Suprapubic skin (tissue), 4 donors: ENCODE measurements at places on chromosomes 3 and 15. TPM values are rescaled to one million over a fixed set of nuclear protein-coding genes. Genes with fewer than 3 reads are reported as not detected.
A peak's percentile ranks its signal among the peaks of the same experiment; 100 is the strongest.

GRCh38 chr15:100093211-100094126 lies 248.3 kb downstream of the ADAMTS17 start:
- DNase-seq, result no peak

DNA sequence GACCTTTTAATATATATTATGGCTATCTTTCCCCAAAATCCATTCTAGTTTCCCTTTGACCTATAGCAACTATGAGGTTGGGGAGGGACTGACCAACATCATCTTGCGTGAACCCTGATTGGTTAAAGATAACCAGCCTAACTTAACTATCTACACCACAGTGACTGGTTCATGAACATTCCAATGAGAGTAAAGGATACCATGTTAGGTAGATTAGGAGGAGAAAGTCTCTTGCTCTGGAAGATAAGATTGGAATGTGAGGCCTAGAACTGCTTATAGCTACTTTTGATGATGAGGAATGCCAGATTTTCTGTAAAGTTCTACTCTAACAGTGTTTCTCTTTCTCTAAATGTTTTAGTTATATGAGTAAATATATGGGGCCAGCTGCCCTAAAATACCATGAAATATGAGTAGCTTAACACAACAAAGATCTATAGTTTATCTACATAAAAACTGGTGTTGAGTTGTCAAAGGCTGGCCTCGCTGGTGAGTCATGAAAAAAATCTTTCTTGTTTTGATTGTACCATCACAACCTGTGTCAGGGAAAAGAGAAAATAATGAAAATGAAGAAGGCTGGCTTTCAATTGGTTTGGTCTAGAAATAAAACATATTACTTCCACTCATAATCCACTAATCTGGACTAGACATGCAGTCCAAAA lies 481.4 kb downstream of the NSUN3 start:
- no peak for DNase-seq

DNA sequence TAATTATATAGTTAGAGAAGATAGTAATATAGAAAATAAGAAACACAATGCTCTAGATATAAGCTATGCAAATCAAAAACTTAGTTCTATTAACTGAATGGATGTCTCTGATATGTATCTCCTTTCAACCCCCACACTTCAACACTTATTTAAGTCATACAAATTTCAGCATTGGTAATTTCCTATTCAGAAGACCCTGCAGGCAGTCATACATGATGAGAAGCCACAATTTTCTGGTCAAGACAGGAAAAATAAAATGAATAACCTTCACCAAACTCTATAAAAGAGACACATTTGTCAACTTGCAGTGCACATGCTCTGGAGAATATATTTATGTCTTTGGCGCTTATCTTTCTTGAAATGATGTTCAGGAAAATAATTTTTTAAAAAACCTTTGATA lies 578 bp upstream of the BCHE start:
- DNase-seq, result no peak

DNA sequence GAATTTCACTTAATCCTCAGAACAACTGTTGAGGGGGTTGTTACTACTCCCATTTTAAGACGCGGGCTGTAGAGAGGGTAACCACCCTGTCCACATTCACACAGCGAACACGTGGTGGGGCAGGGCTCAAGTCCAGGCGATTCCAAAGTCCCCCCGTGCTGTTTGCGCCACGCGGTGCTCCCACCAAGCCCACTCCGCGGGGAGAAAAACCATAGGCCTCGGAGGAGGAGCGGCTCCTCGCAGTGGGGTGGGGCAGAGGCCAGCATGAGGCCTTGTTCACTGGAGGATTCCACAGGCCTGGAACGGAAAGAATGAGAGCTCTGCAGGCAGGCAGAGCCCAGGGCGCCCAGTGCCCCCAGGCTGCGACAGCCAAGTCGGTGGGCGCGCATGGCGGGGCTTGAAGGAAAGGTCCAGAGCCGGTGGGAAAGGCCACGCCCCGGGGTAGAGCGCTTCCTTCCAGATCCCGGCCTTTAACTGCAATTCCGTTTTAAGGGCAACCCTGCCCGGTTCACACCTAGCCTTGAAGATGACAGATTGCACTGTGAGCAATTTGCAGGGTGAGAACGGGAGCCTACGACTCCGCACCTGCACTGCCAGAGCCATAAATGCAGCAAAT lies 161.8 kb upstream of the TBL1XR1 start:
- peak; percentile 72 for DNase-seq

GRCh38 chr15:43487271-43487895 lies 5.6 kb downstream of the TP53BP1 start:
- DNase-seq, result no peak

- DNase-seq, result no peak
Measured at GRCh38 chr3:70277304-70277703, 35.1 kb downstream of the MDFIC2 start.

DNA sequence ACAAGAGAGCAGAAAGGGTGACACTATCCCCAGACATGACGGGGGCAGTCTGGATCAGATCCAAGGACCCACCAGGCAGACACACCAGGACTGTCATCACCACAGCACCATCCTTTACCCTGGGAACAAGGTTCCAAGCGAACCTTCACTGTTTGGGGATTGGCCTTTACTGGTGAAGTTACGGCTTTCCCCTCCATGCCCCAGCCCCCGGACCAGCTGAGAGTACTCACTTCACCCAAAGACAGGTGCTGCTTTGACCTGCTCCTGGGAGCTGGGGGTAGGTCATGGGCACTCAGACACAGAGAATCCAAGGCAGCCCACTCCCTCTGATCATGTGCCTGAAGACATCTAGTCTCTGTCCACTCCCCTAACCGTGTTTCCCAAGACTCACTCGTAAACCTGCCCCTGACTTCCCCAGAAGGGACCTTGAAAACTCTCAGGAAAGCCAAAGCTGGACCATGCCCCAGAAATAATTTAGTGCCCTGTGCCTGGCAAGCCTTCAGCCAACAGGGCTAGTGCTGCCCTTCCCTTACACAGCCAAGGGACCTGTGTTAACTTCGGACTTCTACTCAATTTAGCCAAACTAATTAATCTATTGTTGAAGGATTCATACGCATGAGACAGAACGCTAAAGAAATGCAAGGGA lies 2.8 kb downstream of the RRP9 start:
- DNase-seq, result peak; percentile 47

Gene CCDC54
- not detected for total RNA-seq

Gene A4GNT
- total RNA-seq, result not detected

- DNase-seq, result no peak
Measured at GRCh38 chr15:83449937-83450506, 2.9 kb downstream of the SH3GL3 start.
